Fibroblast of skin of back (primary cell): ENCODE measurements at places on chromosomes 7 and 10.
A peak's percentile ranks its signal among the peaks of the same experiment; 100 is the strongest.

GRCh38 chr7:135179321-135179925 lies 8.9 kb upstream of the CYREN start:
- no peak for DNase-seq

DNA sequence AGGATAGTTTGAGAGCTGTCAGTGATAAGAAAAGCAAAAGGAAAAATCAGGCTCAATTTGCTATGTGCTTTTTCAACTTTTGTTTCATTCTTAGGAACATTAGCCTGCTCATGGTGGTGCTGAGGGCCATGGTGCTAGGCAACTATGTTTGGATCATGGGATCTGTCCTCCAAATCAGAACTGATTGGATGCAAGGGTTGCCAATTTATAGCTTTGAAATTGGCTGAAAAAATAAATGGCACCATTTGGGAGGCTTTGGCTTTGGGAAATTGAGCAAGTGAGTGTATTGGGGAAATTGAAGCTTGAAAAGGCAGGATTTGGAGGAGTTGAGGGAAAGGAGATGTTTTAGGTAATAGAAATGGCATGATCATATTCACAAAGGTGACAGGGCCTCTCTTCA lies 103.8 kb downstream of the CYP26A1 start:
- no peak for DNase-seq

GRCh38 chr10:30029872-30030256 lies 29.5 kb downstream of the JCAD start:
- DNase-seq, result no peak

DNA sequence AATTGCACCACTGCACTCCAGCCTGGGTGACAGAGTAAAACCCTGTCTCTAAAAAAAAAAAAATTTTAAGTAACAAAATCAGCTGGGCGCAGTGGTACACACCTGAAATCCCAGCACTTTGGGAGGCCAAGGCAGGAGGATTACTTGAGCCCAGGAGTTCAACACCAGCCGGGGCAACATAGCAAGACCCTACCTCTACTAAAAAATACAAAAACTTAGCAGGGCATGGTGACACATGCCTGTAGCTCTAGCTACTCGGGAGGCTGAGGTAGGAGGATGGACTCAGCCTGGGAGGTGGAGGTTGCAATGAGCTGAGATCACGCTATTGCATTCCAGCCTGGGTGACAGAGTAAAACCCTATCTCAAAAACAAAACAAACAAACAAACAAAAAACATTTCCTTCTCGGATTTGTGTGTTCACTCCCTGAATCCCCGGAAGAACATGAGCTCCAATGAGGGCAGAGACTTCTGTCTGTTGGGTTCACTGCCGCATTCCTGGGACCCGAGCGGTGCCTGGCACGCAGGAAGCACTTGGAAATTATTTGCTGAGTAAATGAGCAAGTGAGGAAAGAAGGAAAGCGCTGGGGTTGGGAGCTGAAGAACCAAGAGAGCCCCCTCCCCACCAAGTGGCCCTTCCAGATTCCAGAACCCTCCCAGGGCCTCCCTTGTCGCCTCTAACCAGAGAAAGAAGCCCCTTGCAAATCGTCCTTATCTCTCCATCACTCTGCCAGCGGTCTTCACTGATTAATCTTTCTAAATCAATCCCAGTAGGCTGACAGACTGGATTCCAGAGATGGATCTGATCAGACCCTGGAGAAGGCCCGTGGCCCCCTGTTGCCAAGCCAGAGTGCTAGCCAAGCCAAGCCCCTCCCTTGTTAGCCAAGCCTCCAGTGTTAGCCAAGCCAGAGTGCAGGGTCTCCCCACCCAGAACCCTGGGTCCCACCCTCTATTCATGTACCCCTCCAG lies 6.2 kb downstream of the TNRC18 start:
- peak; percentile 73 for DNase-seq

GRCh38 chr7:141452911-141453310 lies 98.3 kb upstream of the AGK start:
- DNase-seq, result no peak

GRCh38 chr10:62915158-62915557 lies 99.0 kb upstream of the EGR2 start:
- no peak for DNase-seq

DNA sequence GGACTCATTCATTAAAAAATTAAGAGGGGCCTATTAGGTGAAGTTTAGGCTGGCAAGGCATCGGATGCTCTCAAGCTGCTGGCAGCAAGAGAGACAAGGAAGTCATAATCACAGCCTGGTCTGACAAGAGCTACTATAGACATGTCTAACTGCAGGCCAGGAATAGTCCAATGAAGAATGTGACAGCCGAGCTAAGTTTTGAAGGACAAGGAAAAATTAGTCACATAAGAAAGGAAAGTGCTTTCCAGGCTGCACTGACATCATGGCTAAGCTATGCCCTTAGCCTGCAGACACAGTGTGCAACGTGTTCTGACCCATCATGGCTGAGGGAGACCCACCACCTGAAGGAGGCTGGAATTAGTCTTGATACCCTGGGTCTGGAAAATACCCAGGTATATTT lies 281.1 kb downstream of the PLXNA4 start:
- peak; percentile 80 for DNase-seq

DNA sequence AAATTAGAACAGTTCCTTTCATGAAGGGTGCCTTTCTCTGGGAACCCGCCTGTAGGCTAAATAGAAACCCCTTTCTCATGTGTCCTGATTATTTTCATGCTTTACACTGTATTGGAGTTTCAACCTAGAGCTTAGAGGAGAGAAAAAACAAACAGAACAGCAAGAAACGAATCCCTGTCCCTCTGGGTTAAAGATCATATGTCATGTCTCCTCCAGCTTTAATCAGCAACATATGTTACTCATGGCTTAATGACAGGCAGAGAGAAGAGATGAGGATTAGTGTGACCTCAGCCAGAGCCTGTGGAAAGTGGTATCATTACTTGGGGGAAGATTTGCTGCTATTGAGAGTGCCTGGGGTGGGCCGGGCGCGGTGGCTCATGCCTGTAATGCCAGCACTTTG lies 32.1 kb downstream of the CRCP start:
- peak; percentile 65 for DNase-seq

GRCh38 chr7:45721686-45722598 lies 147.8 kb downstream of the ADCY1 start:
- DNase-seq, result peak; percentile 10

DNA sequence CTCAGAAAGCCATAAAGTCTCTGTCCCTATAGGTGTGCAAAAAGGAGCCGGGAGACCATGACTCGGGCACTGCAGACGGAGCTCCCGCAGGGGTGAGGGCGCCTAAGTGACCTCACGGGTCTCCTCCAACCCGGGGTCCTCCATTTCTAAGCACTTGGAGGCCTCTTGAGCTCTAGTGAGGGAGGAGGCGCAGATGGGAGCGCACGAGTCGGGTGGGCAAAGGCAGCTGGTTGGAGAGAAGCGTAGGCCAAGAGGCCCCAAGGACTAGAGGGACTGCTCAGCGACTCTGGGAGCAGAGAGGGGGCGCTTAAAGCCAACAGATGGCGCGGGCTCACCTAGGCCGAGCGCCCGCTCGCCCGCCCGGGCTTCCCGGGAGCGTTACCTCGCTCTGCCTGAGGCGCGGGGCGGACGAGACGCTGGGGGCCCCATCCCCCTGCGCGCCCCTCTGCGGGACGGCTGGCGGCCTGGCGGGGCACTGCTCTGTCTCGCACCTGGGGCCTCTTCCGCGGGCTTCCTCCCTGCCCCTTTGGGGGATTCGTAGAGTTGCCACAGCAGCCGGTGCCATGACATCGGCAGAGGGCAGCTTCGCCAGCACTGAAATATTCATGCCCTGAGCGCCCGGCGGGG lies 523 bp upstream of the CDH23 start:
- peak; percentile 13 for DNase-seq

DNA sequence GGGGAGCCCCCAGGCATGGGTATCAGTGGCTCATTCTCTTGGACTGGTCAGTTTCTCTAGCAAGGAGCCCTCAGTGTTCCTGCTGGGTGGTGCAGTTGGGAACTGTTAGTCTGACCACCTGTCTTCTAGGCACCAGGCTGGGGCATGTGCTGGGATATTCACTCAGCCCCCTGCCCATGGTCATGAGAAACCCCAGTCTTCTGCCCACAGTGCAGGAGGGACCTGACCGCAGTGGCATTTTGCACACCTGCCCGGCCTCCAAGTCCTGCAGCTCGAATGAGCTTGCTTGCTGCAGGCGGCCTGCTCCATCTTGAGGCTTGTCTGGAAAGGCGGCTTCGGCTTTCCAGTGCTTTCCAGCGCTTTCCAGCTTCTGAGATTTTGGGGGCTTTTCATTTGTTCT lies 36.3 kb downstream of the CUX1 start:
- DNase-seq, result no peak

DNA sequence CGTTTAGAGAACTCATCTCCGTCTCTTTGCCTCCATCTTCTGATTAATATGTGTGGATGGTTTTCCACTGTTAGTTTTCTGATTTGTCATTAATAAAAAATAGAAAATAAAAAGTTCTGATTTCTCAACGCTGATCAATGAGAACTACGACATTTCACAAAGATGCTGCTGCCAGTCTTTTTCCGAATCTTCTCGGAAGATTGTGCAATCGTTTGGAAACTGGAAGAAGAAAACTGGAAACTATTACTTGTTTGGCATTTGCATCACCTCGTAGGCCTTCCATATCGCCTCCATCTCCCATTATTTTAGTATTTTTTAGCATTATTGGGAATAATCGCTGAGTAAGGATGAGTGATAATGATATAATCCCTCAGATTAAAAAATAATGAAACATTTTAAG lies 123.2 kb upstream of the KLF6 start:
- DNase-seq, result no peak

GRCh38 chr7:4791101-4791737 lies 15.8 kb downstream of the AP5Z1 start:
- DNase-seq, result no peak

GRCh38 chr10:100788002-100788903 lies 42.9 kb downstream of the PAX2 start:
- DNase-seq, result no peak

DNA sequence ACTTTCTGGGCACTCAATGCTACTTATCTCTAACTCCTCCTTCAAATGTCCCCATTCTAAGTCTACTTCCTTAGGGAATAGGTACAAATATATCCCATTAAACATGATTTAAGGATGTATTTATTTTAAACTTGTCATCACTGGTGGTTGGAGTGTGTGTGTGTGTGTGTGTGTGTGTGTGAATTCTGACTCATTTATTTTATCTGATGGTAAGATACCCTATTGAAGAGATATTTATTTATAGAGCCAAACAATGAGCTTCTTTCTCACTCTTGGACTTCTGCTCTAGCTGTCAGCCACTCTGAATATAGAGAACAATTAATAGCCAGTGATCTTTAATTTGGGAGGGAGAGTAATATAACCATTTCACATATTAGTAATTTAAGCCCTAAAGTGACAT lies 17.8 kb upstream of the MAGI2 start:
- DNase-seq, result no peak

GRCh38 chr7:70477036-70478010 lies 654.6 kb upstream of the GALNT17 start:
- DNase-seq, result peak; percentile 26

DNA sequence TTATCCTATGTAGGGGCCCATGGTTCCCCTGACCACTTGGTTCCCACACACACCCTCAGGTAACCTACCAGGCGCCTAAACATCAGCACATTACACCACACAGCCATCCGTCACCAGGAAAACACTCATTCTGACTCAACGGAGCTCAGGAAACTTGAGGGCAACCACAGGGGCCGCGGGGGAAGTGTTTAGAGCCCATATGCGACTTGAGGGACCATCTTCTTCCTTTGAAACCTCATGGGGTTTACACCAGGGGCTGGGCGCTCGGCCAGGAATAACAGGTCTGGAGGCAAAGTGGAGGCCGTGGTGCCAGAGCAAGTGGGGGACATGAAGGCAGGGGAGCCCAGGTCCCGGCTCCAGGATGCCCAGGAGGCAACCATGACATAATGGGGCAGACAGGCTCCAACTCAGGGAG lies 1.5 kb downstream of the STX1A start:
- DNase-seq, result peak; percentile 96

GRCh38 chr7:73768641-73769480 lies 1.2 kb downstream of the CLDN3 start:
- no peak for DNase-seq

- DNase-seq, result no peak
These were observed 7.5 kb downstream of the EPDR1 start for GRCh38 chr7:37927773-37928444.

DNA sequence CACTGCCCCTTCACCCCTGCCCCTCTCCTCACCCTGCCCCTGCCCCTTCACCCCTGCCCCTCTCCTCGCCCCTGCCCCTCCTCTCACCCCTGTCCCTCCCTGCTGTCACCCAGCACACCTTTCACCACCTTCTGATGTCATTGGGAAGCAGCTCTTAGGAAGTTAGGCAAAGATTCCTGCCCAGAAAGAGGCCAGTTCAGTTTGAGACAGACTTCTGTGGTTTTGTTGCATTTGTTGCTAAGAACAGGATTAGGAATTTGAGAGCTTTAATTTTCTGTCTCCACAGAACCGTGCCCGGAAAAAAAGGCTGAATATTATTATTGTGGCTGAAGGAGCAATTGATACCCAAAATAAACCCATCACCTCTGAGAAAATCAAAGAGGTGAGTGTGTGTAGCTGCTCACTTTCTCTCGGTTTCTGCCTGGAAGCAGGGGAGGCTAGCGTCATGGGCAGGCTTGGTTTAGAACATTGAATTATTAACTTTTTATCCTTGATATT lies 39.6 kb downstream of the PFKP start:
- DNase-seq, result no peak

GRCh38 chr10:60960913-60961312 lies 16.9 kb upstream of the RHOBTB1 start:
- no peak for DNase-seq

DNA sequence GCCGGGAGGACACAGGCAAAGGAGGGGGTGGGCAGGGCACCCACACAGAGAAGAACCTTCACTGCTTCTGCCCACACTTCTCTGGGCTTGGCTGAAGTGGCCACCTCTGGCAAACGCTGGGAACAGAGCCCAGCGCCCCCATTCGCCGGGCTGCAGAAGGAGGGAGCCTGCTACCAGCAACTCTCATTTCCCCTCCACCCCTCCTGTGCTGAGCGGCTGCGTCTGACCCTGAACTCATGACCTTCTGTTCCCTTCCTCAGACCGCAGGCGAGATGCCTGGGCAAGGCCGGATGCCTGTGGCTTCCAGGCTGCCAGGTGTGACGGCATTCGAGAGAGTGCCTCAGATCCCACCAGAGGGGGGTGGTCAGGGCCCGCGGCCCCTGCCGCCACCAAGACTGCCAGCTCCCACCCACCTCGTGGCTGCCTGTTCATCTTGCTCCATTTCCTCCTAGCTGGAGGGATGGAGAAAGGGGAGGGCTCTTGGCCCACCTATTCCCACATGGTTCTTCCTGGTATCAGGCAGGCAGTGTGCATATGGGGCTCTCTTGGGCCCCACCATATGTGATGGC lies 19.8 kb downstream of the DNAJB12 start:
- DNase-seq, result no peak
